ENCODE measurements at places on chromosomes 6 and 20.

DNA sequence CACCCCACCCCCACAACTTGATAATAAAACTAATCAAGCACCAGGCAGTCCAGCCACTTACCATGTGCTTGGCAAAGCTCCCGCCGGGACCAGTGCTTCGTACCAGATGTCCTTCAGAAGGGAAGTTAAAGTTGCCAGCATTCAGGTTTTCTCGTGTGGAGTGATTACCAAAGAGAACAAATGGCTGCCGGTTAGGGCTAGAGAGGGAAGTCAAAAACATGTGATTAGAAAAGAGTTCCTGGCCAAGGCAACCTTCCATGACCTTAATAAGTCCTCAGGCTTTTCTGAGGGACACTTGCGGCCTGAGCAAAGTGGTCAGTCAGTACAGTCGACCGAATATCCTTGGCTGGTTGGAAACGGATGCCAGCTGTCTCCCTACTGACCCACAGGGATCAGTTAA lies 67.0 kb downstream of the DNAAF9 start:
- DNase-seq: no peak

GRCh38 chr20:5364997-5365597 lies 48.3 kb upstream of the PROKR2 start:
- no peak for DNase-seq

- DNase-seq: no peak
Measured at GRCh38 chr20:4844325-4844724, 122.6 kb downstream of the PRND start.

DNA sequence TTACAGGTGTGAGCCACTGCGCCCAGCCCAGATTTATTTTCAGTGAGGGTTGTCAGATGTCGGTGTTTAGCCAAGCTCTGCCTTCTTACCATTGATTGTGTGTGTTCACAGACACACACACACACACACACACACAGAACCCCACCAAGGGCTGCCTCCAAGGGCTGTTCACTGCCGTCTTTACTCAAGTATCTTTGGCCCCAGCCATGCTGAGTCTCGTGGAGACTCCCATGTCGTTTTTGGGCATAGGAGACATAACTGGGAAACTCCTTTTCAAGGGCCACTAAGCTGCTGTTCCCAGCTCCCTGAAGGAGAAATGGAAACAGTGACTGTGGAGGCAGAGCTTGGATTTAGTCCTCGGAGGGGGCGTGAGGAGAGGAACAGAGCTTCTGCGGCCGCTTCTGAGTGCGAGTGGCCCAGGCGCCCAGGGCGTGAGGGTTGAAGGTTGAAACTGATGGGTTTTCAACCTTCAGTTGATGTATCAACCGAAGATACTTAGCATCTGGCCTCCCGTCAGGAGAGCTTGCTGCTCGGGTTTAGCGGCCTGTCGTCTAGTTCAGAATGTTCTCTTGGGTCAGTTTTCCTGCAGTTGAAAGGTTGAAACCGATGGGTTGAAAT lies 243.6 kb downstream of the TTLL2 start:
- DNase-seq: no peak

DNA sequence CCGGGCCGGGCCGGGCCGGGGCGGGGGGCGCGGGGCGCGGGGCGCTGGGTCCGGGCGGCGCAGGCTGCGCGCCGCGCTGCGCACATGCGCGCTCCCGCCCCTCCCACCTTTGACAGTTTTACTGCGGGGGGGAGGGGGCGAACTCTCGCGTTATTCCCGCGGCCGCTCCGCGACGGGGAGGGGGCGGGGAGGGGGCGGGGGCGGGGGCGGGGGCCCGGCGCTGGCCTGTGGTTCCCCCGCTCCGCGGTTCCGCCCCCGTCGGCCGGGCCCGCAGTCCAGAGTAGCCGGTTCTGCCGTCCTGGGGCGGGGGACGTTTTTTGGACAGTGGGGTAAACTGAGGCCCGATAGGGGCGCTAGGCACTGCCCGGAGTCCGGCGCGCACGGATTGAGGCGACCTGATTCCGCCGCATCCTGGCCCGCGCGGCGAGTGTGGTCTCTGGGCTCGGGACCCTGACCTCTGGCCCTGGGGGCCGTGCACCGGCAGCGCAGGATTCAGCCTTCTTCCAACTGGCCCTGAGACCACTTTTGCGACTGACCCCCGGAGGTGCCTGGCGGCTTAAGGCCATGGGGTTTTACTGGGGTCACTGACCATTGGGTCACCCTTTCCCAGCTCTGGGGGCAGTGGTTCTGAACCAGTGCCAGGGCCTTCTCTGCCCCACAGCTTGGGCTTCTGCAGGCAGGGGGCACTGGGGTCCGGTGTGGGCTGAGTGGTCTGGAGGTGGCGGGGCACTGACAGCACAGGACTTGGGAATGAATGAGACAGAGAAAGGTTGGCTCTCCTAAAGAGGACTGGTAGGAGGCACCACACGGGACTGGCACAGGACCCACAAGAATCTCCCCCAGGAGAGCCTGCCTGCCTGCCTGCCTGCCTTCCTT lies at the start of gene ZNF512B:
Gene ZNF512B, minus strand, starts transcription at position 93 of the 876 bp plus-strand sequence. CDS start 1,980 bp downstream, outside the sequence.
- DNase-seq: peak; percentile 70

Measured in activated CD4-positive, CD25-positive, alpha-beta regulatory T cell treated with anti-CD3 and anti-CD28 coated beads, Interleukin-2, amount 50 U/mL, for 72 hours (primary cell).